ENCODE measurements at places on chromosomes 11 and 22.

DNA sequence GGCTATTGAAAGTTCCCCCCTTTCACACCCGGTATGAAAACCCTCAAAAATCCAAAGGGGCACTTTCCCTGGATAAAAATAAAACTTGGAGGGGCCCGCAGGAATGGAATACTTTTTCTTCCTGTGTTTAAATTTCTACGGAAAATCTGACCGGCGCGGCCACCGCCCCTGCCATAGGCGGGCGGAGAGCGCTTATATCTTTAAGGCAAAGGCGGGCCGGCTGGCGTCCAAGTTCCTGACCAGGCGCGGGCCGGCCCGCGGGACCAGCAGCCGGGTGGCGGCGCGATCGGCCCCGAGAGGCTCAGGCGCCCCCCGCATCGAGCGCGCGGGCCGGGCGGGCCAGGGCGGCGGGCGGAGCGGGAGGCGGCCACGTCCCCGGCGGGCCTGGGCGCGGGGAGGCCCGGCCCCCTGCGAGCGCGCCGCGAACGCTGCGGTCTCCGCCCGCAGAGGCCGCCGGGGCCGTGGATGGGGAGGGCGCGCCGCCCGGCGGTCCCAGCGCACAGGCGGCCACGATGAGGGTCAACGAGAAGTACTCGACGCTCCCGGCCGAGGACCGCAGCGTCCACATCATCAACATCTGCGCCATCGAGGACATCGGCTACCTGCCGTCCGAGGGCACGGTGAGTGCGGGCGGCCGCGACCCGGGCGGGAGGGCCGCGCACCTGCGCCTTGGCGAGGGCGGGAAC is at the start of gene ANO1:
ANO1 (plus strand) TSS at position 223 of the 686 bp plus-strand sequence; CDS start at position 513, 290 bp downstream.
- DNase-seq, result no peak

GRCh38 chr11:12625438-12626071 is 48.7 kb upstream of the TEAD1 start:
- no peak for DNase-seq

- no peak for DNase-seq
Observed at GRCh38 chr11:4851033-4851432, 2.0 kb upstream of the OR51S1 start.

DNA sequence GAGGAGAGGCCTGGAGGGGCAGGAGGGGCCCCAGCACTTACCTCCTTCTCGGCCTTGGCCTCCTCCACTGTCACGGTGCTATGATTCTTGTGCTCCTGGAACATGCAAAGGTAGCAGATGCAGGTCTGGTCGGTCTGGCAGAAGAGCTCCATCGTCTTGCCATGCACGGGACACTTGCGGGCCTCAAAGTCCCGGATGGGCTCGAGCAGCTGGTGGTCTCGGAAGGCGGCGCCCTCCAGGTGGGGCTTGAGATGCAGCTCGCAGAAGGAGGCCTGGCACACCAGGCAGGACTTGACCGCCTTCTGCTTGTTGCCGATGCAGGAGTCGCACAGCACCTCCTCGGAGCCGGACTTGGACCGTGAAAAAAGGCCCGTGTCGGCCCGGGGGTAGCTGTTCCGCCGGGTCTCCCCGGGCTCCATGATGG is 714 bp downstream of the TRIM29 start:
- DNase-seq, result no peak

GRCh38 chr11:108565653-108566052 is 27.9 kb downstream of the EXPH5 start:
- no peak for DNase-seq

DNA sequence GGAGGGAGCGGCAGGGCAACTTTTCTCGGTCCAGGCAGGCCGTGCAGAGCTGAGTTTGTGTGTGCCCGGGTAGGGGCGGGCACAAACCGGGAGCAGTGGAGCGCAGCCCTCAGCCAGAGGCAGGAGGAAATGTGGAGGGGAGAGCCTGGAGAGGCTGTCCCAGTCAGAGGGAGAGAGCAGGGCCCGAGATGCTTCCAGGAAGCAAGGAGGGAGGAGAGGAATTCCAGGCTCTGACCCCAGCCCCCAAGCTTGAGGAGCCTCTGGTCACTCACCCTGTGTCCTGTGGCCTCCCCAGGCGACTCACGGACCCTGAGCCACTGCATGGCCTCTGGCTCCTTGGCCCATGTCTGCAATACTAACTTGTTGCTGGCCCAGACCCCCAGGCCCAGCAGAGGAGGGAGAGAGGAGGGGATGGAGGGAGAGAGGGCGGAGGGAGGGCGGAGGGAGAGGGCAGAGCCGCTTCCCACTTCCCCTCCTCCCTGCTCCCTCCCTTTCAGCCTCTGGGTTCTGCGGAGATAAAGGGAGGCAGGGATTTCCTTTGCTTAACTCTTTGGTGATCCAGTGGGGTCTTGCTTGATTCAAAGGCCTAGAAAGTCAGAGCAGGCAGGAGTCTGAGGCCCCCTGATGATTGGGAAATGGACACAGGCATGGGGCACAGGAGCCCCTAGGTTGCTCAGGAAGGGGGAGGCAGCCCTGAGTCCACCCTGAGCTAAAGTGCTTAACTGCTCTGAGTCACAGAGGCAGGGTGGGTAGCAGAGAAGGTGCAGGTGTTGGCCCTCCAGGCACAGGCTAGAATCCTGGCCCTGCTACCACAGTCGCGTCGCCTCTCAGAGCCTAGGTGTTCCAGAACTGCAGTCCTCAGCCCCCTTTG is at the start of gene C1QTNF6:
C1QTNF6 (minus strand) TSS at position 357 of the 871 bp plus-strand sequence; CDS start at position 323, 34 bp downstream.
- DNase-seq, result no peak

GRCh38 chr11:6402561-6402981 is 12.3 kb downstream of the SMPD1 start:
- peak; percentile 77 for DNase-seq

DNA sequence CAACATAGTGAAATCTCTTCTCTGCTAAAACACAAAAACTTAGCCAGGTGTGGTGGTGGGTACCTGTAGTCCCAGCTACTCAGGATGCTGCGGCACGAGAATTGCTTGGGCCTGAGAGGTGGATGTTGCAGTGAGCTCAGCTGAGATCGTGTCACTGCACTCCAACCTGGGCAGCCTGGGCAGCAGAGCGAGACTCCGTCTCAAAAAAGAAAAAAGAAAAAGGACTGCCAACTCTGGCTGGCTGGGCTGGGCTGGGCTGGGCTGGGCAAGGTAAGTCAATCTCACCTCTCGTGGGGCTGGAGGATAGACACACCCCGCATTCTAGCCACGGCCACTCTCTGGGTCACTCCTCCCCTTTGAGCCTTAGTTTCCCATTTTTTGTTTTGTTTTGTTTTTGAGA is 26.9 kb downstream of the TEF start:
- no peak for DNase-seq

GRCh38 chr11:21278840-21279239 is 609.5 kb downstream of the NELL1 start:
- no peak for DNase-seq

GRCh38 chr11:100760744-100761143 is 73.7 kb downstream of the ARHGAP42 start:
- no peak for DNase-seq

DNA sequence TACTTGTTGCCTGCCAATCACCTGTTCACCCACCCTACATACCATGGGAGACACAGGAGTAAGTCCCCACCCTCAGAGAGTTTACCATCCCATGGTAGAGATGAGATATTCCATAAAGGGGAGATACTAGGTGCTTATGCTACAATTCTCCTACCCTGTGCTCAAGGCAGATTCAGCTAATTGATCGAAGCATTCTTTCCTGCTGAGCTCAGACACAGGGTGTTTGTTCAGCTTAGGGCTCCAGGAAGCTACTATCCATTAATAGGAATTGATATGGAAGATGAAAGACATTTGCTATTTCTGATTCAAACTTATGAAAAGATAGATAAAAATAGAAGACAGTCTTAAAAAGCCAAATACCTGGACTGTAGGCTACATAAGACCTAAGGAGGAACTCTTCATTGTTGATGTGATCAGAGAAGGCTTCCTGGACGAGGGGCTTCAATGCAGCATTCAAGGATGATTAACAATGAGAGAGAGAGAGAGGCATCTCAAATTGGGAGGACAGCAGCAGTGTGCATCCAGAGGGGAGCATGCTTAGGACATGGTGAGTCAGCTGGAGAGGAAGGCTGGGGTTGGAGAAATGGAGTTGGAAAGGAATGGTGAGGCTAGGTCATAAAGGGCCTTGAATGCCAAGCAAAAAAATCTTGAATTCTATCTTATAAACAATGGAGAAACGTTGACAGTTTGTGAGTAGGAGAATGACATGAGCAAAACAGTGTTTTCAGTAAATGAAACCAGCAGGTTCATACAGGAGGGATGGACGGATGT is 15.0 kb downstream of the SYT13 start:
- DNase-seq, result no peak

- no peak for DNase-seq
Observed at GRCh38 chr11:10572533-10572932, 4.1 kb upstream of the LYVE1 start.

- DNase-seq, result no peak
Observed at GRCh38 chr11:84313830-84314359, 1027.7 kb upstream of the CCDC90B start.

DNA sequence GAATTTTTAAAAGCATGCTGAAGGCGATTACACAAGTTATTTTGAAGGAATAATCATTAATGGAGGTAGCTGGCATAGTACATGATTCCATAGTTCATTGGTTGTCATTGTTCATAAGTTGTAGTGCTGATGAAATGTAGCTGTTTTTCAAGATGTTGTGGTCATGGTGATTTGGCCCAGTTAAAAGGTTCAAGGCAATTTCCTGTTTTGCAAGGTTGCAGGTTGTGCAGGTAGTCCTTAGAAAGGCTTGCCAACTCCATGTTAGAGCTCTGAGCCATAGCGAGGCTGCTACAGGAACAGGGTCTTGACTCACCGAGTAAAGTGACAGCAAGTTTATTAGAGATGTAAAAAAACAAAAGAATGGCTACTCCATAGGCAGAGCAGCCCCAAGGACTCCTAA is 95.8 kb upstream of the CHORDC1 start:
- DNase-seq, result no peak

DNA sequence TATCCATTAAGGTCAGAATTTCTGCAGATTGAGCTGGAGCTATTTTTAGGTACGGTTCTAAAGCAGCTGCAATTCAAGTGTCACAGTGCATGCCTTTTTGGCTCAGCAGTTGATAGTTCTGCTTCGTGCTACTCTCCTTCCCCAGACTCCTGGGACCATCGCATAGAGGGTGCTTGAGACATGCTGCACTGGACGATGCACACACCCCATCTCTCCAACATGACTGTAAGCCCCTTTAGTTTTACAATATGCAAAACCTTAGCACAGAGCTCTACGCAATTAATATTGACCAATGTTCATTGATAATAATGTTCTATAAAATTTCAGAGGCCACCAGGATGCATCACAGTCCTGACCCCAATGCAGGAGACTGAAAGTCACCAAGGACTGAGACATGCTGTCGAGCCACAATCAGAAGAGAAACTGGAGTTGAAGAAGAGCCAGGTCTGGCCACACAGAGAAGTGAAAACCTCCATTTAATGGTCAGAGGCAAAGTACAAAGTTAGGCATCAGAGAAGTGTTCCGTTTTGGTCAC is 120.9 kb upstream of the ZC3H12C start:
- DNase-seq, result peak; percentile 28

- no peak for DNase-seq
Observed at GRCh38 chr11:6629892-6630631, 10.8 kb upstream of the TPP1 start.

DNA sequence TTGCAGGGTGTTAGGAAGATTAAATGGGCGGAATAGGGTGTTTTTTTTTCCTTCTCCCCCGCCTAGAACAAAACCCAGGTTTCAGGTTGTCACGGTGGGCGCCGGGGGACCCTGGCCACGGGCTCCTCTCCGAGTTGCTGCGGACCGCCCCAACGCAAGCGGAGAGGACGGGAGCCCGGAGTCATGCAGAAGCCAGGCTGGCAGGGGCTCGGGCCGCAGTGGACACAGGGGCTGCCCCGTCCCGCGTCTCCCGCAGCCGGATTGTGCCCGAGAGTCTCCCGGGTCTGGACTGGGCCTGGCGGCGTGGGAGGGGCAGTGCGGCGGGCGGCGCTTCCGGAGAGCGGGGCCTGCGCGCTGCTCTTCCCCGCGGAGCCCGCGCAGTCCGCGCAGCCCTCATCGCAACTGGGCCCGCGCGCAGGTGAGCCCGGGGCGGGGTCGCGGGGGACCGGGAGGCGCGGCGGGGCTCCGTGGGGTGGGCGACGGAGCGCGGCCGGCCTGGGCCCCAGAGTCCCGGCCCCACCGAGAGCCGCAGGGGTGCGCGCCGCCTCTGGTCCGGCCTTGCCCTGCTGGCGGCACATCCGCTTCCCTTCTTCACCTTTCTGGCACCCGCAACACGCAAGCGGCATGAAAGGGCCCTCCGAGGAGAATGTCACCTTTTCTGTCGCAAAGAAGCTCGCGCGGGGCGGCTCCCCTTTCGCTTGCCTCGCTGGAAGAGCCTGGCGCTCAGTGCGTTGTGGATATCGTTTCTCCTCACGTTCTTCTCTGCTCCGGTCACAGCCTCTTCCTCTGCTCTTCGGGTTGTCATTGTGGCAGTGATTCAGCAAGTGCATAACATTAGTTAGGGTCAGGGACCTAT is at the start of gene TIRAP:
TIRAP (plus strand) TSS at position 358 of the 856 bp plus-strand sequence. CDS start 7,802 bp downstream, outside the sequence.
- peak; percentile 62 for DNase-seq

DNA sequence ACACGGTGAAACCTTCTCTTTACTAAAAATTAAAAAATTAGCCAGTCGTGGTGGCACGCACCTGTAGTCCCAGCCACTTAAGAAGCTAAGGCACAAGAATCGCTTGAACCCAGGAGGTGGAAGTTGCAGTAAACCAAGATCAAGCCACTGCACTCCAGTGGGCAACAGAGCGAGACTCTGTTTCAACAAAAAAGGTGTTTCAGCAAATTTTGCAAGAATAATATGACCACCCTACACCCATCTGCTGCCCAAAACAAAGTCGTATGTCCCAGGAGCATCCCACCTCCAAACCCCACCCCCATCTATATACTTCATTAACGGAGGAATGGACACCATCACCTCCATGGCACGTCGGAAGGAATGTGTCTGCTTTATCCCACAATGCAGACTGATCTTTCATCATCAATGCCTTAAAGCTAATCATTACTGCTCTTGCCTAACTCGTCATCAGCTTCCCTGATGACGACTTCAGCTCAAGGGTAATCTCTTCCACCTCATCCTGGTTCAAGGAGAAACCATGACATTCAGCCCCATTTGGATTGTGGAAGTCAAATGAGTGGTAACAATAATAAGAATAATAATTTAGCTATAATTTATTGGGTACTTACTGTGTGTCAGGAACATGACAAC is 34.1 kb downstream of the SCGB1A1 start:
- DNase-seq, result no peak

DNA sequence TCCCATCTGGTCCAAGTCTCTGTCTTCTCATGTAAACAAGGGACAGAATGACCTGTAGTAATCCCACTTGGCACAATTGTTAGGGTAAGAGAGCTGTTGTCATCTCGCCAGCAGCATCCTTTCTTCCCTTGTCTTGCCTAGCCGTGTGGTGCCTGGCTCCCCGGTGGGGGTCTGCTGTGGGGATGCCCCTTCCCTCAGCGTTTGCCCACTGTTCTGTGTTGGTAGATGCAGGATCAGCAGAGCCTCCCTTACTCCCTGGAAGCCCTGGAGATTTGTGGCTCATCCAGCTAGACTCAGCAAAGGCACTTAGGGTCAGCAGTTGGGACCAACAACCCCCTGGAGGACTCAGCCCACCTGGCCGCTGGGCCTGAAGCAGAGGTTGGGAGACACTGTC is 13.0 kb downstream of the ACO2 start:
- DNase-seq, result no peak

DNA sequence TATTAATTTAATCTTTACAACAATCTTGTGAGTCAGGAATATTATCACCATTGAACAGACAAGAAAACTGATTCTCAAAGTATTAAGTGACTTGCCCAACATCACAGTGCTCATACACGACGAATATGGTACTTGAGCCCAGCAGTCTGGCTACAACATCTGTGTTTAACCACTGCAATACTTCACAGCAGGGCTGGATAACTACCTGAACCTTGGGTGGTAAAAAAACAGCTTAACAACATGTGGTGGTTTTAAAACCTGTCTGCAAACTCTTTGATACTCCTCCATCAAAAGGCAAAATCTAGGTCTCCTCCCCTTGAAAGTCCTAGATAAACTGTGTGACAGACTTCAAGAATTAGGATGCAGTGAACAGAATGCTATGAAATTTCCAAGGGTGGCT is 424.6 kb upstream of the CADM1 start:
- no peak for DNase-seq
